ENCODE measurements at places on chromosomes 4 and X.

GRCh38 chr4:39043058-39043860, 11.1 kb upstream of the TMEM156 start:
- DNase-seq = no peak

DNA sequence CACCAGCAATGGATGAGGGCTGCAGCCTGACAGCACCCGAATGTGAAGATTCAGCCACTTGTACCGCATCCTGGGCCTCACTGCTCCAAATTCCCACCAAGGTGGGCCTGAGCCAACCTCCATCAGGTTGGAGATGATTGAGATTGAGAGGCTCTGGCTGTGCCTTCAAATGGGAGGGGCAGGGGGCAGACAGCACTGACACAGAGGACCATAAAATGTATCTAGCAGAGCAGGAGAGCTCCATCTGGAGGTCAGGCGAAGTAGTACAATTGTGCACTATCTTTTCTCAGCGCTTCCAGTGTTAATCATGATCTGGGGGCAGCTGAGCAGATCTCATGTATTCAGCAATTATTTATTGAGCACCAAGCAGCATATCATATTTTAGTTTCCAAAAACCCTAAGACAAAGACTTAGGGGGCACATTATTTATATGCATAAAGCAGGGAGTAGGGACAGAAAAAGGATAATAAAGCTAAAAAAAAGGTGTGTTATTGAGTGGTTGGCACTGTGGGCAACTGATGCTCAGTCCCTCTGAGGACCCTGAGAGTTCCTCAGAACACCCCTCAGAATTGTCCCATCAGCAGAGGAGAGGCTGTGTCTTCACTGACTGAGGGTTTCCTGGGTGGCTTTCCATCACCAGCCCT, 31.6 kb upstream of the C1QTNF7 start:
- no peak for DNase-seq

DNA sequence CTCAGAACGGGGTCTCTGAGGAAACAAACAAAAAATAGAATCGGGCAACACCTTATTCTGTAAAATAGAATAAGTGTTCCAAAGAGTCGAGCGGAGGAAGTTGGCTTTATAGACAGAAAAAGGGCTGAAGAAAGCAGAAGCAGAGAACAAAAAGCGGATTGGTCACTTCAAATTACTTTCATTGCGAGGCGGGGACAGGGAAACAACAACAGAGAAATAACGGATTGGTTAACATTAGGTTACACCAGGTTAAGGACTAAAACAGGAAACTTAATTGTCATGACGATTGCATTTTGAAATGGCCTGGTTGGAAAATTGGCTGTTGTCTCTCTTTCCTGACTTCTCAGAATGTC, 433 bp upstream of the COQ2 start:
- DNase-seq = no peak

GRCh38 chrX:97845451-97845850, 961.7 kb downstream of the RPA4 start:
- DNase-seq = no peak

DNA sequence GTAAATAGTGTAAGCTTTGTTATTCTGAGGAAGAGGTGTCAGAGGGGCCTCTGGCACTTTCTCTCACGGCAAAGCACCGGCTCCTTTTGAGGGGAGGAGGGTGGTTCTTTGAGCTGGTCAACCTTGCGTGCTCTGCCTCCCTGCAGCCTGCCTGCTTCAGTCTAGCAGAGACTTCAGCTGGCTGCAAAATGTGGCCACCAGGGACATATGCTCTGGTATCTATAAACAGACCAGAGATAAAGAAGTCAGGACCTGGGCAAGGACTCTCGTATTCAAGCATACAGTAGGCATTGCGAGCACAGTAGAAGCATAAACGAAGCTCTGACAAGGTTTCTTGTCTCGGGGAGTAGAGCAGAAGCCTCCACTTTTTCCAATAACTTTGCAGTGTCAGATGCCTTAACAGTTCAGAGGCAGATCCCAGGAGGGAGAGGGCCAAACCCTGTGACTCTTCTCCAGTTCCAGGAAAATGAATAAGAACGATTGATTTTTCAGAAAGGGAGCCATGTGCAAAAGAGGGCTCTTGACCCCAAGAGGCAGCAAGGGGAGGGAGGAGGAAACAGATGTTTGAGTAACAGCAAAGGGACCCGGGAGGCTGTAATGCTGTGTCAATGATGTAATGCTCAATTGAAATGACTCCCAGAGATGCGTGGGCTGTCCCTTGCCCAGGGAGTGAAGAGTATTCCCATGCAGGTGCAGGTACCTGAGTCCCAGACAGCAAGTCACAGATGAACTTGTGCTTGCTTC, 57.9 kb upstream of the TEX13D start:
- peak; percentile 4 for DNase-seq

- DNase-seq = peak; percentile 11
Observed at GRCh38 chr4:78799551-78800495, 23.7 kb downstream of the BMP2K start.

- no peak for DNase-seq
Observed at GRCh38 chr4:33316578-33316977, 2596.4 kb downstream of the PCDH7 start.

DNA sequence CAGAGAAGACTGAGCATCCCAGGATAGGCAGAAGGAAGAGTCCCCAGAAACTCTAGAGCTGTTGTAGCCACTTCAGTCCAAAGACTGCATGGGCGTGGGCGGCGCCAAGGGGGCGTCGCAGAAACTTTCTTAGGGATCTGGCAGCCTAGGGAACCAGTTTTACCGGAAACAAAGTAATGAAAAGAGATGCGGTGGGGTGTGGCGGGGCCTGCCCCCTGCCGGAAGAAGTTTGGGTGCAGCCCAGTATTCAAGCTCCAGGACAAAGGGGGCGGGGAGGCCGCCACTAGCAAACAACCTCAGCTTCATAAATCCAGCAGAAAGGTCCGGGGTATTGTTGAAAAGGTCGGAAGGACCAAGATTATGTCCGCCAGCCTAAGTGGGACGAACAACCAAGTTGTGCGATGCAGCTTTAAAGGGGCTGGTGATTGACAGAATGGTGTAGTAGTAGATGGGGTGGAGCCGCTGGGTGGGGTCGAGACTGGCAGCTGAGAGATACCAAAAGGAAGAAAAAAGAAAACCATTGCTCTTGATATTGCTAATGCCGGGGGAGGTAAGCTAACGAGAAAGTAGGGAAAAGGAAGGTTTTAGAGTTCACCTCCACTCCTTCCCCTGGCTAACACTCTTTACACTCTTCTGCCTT, 190.5 kb downstream of the RRAGB start:
- no peak for DNase-seq

- DNase-seq = no peak
Observed at GRCh38 chr4:54077812-54078211, 13.4 kb upstream of the CHIC2 start.

GRCh38 chr4:6773106-6773505, 9.4 kb upstream of the KIAA0232 start:
- no peak for DNase-seq

DNA sequence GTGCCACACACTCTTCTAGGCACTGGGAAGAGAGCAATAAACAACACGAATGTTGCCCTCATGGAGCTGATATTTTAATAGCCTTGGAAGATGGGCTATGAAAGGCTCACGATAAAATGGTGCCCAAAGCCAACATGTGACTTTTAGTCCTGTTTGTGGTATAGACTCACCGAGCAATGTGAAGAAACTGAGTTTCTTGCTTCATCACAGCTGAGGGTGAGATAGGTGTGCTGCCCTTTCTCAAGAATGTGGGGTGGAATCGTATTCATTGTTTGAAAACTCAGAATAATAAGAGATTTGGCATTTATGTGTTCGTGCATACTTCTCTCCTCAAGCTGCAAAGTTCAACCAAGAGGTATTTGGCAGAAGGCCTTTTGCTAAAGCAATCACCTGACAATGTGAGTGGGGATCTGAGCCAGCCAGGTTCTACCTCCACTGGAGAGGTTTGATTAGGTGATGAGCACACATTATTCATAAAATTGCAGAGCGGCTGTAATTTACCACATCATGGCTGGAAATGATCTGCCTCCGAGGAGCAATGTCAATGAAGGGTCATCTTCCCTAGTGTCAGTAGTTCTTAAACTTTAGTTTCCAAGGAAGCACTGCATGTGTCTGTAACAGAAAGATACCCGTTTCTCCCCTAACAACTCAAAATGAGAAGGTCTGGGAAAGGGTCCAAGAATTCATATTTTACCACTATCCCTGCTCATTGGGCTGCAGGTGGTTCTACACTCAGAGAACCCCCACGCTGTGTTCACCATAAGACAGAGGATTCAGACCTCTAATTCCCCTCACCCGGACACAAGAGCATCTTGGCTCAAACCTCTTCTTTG, 41.9 kb upstream of the CBR4 start:
- no peak for DNase-seq

GRCh38 chrX:109684136-109684535, 48.9 kb downstream of the ACSL4 start:
- DNase-seq = no peak

GRCh38 chrX:129585167-129585566, 45.1 kb downstream of the OCRL start:
- no peak for DNase-seq

DNA sequence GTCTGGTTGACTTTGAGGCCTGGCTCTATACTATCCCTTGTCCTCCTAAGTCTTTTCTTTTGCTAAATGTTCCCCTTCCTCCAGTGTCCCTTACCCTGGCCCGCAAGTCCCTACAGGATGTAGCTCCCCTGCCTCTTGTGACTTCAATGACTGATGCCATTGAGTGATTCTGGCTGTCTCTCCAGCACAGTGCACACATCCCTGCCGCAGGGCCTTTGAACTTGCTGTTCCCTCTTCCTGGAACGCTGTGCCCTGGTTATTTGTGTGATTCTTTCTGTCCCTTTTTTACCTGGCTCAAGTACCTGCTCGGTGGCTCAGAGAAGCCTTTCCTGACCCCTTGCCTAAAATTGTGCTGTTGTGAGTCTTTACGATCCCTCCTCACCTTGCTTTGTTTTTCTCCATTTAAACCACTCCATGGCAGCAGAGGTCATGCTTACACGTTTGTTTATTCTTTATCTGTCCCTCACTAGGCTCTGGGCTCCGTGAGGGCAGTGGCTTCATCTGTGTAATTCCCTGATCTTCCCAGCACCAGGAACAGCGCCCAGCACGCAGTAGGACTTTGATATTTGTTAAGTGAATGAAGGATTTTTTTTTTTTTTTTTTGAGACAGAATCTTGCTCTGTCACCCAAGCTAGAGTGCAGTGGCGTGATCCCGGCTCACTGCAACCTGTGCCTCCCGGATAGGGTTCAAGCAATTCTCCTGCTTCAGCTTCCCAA, 17.6 kb downstream of the MSX1 start:
- DNase-seq = no peak

GRCh38 chr4:107219681-107220080, 183.6 kb upstream of the DKK2 start:
- DNase-seq = no peak

GRCh38 chrX:155221351-155221750, 5.1 kb downstream of the VBP1 start:
- DNase-seq = no peak

DNA sequence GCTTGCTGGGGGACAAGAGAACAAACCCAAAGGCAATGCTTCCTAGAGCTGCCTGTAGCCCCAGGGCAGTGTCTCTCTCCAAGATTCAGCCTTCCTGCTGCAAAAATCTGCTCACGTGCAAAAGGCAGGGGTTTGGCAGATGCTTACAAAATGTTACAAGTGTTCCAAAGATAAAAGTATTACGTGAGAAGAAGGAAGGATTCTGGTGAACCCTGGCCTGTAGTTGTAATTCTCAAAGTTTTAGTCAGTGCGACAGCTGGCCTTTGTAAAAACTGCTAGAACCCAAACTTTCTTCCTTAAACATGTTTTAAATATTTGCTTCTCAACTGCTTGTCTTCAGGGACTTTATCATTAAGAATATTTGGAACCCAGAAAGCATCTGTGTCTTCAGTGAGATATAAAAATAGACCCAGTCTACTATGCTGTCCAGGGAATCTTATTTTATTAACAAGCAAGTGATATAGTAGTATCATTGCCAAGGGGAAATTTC, 232.3 kb downstream of the FRMPD4 start:
- DNase-seq = no peak

GRCh38 chrX:53223955-53224859, 800 bp downstream of the KDM5C start:
- no peak for DNase-seq

GRCh38 chr4:158133551-158133950, 39.3 kb downstream of the GASK1B start:
- no peak for DNase-seq

- no peak for DNase-seq
Observed at GRCh38 chr4:183332447-183332846, 10.2 kb upstream of the CLDN24 start.

Measured in NCI-H524 treated with DMSO at 0.1 percent for 48 hours (cell line).